Thyroid gland (tissue), 4 donors: ENCODE measurements at places on chromosomes 6 and 20.

DNA sequence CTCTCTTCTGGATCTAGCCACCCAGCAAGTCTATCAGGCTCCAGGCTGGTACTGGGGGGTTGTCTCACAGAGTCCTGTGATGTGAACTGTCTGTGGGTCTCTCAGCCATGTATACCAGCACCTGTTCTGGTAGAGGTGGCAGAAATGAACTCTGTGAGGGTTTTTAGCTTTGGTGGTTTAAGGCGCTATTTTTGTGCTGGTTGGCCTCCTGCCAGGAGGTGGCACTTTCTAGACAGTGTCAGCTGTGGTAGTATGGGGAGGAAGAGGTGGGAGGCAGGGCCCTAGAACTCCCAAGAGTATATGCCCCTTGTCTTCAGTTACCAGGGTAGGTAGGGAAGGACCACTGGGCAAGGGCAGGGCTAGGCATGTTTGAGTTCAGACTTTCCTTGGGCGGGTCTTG lies 75.8 kb downstream of the SNAP91 start:
- no peak for DNase-seq

DNA sequence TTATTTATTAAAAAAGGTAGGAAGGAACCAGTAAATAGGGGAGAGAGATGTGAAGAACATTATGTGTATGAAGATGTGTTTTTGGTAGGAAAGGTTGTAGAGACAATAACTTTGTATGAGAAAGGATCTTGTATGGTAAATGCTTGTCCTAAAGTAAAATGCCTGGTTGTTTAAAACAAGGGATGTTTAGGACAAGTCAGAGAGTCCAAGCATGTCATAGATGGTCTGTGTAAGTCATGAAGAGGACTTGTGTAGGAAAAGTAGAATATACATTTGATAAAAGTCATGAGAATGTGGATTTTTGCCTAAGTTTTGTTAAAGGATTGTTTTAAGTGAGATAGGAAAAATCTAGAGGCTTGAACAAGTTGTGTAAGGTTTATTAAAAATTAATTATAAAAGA lies 325.1 kb downstream of the CDH26 start:
- DNase-seq: no peak

- no peak for DNase-seq
Measured at GRCh38 chr6:42041481-42042053, 8.8 kb upstream of the TAF8 start.

GRCh38 chr6:108677357-108677756 lies 116.6 kb downstream of the FOXO3 start:
- no peak for DNase-seq

- DNase-seq: peak; percentile 50
Measured at GRCh38 chr20:19943061-19943521, 74.1 kb upstream of the NAA20 start.

GRCh38 chr6:39249278-39249677 lies 20.0 kb upstream of the KCNK5 start:
- no peak for DNase-seq

DNA sequence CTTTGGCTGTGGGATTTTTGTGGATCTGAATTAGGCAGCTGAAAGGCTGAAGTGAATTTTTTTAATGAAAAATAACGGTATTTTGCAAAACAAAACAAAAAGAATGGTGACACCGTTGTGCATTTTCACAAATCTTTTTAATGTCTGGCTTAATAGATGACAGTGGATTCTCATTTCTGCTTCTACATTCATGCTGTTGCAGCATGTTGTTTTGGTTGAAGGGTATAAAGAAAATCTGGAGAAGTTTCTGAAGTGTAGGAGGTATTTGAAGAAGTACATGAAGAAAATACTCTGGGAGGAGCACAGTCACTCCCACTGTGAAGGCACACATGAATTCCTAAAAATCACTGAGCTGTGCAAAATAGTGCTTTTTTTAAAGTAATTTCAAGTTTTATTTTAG lies 3.1 kb upstream of the MAP3K5 start:
- no peak for DNase-seq

GRCh38 chr6:142943711-142944123 lies 1.3 kb downstream of the HIVEP2 start:
- DNase-seq: peak; percentile 21

DNA sequence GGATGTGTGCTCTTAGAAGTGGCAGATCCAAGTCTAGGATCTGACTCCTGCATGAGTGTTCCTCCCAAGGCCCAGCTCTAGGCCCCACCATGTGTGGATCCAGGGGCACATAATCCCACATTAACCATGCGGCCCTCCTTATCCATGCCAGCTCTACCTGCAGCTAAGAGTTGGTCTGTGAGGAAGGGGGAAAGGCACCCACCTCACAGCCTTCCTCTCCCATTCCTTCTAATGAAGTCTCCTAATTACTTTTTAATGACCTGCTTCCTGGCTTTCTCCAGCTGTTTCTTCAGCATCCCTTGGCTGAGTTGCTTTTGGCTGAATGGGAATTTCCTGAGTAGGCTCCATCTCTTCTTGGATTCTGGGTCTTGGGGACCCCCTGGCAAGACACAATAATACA lies 52.2 kb downstream of the NPEPL1 start:
- DNase-seq: no peak

DNA sequence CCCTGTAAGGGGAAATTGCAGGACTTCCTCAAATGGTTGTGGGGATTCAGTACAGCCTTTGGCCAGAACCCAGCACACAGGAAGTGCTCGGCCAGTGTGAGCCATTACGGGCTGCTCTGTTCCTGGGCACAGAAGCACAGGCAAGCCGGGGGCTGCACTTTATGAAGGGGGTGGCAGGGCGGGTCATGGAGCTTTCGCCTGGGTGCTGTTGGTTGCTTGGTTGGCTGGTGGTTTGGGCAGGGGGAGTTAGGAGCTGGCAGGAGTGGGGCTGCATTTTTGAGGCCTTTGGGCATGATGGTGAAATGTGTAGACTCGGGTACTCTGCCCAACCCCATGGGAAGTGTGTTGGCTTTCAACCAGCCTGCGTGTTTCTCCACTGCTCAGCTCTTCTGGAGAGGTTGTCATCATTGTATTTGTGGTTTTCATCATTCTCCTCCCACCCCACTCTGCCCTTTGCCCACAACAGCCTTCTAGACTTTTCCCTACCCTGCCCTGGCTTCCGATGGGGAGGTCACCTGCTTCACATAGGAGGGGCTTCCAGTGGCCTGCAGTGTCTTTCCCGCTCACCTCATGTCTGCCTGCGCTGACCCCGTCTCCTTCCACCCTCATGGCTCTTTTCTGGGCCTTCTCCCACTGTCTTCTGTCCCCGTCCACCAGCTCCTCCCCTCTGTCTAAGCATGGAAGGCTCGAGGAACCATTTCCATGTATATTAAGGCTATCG lies 16.1 kb upstream of the RBM38 start:
- no peak for DNase-seq

DNA sequence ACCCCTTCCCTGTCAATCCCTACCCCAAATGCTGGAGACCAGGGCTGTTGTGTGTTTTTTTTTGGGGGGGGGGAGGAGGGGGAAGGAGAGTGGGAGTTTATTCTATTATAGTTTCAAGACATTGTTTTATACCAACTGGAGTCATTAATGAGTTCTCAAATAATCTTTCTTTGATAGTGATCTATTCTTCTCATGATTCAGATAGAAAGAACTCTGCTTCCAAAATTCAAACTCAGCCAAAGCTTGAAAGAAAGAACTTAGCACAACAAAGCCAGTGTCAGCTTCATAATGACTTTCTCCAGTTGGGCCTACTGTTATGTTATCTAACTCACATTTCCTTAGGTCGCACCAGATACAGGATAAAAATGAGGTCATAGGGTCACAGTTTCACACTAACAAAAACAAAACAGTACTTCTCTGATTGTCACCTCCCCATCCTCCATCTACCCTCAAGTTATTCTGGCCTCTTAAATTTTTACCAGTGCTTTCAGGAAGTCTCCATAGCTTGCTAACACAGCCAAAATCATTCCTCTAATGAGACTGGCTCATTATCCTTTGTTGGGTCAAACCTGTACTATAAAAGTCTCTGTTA lies 19.0 kb upstream of the MAP3K7 start:
- no peak for DNase-seq

DNA sequence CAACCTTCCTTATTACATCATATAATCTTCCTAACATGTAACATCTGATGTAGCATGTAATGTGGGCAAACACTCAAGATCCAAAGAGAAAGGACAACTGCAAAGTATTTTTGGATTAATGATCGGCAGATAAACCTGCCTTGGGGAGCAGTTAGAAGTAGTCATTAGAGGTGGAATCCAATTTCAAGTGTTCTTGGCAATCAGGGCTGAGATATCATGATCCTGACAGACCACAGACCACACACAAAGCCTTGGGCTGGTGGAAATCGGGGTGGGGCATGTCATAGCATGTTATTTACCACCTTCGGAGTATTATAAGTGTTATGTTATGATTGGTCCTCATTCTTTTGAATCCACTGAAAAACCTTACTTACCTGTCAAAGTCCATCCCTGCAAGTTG lies 16.3 kb downstream of the NCOA5 start:
- DNase-seq: no peak

- no peak for DNase-seq
Measured at GRCh38 chr6:39362487-39362865, 40.0 kb upstream of the KCNK16 start.

- no peak for DNase-seq
Measured at GRCh38 chr20:19901226-19901625, 115.9 kb upstream of the NAA20 start.
